ENCODE measurements at places on chromosomes 11 and 22.

DNA sequence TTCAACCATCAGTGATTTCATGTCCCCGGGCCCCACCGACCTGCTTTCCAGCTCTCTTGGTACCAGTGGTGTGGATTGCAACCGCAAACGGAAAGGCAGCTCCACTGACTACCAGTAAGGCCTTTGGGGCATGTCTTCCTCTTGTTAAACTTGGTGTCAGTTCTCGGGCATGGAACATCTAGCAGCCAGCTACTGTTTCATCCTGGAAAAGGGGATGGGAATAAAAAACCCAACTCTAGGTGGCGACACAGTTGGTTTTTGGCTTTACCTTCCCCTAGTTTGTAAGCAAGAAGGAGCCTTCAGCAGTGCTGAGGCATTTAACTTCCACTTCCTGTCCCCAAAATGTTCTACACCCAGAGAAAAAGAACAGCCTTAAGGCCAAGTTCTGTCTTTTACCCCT is 76.7 kb downstream of the BMAL1 start:
- DNase-seq, result no peak

- DNase-seq, result peak; percentile 32
Observed at GRCh38 chr11:93905384-93905783, 55.0 kb upstream of the VSTM5 start.

DNA sequence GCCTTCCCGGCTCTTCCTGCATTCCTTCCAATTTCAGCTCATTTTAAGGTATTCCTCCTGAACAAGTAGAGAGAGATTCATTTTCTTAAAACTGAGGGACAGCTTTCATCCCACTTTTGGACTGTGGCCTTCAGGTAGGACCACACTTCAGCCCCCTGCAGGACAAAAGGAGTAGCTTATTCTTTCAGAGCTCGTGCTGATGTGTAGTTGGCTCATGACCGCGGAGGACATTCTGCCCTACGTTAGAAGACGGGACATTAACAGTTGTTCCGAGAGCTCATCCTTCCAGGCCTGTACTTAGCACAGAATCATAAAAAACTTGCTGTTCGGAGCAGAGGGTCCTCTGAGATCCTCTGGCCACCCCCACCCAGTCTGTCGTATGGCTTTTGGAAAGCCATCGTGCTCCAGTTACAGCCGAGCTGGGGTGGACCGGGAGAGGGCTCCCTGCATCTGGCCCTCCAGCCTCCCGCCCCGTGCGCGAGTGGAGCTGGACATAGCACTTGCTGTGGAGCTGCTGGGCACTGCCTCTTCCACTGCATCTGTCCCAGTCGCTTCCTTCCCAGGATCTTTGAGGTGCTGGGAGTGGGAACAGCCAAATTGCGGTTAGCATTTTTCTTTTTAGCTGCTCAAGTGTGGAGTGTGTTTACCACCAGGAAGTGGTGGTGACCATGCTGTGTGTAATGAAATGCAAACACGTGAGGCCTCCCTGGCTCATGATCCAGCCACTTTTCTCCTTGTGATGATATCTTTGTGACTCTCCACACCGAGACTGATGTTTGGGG is 250.3 kb downstream of the TBC1D22A start:
- no peak for DNase-seq

DNA sequence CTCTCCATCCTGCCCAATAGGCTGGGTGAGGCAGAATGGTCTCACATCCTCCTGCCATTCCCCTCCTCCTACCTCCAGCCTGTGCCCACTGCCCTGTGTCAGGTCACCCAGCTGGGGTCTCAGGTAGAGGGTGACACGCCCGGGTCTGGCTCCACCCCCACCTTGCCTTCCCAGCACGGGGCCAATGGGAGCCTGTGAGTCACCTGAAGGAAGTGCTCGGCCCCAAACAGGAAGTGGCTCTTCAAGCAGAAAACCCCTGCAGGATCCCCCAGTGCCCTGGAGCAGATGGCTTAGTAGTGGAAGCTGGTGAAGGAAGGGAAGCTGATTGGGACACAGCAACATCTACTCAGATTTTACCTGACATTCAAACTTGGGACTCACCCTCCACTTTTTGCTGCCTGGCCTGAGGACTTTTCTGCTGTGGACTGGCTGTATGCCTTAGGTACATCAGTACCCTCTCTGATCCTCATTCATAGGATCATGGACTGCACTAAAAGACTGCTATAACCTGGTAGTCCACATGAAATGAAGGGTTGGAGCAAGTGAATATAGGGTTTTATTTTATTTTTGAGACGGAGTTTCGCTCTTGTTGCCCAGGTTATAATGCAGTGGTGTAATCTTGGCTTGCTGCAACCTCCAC is 33.4 kb downstream of the GDPD5 start:
- no peak for DNase-seq

DNA sequence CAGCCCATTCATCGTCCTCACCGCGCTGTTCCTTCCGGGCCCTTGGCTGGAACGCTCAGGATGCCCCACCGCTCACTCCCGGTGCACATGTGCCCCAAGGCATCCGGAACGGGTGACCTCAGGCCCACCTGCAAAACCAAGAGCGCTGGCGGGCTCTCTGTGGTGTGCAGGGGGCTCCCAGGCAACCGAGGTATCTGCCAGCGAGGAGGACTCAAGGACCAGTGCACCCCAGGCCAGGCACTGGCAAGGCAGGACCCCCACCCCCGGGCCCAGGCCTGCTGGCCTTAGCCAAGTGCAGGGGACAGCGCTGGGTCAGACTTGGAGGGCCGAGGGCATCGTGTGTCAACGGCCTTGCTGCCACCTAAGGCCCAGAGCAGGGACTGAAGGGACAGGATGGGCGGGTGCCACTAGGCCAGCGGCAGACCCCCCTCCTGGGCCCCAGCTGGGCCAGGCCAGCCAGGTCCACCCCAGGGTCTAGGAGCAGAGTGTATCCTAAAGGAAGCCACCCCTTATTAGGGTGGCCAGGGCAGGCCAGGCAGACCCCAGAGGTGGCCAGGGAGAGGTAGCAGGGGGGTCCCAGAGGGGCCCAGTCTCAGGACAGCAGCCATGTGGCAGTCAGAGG is 8.5 kb downstream of the TNNT3 start:
- DNase-seq, result no peak

Measured in brain pericyte (primary cell).